ENCODE measurements at places on chromosomes 5 and 9.

DNA sequence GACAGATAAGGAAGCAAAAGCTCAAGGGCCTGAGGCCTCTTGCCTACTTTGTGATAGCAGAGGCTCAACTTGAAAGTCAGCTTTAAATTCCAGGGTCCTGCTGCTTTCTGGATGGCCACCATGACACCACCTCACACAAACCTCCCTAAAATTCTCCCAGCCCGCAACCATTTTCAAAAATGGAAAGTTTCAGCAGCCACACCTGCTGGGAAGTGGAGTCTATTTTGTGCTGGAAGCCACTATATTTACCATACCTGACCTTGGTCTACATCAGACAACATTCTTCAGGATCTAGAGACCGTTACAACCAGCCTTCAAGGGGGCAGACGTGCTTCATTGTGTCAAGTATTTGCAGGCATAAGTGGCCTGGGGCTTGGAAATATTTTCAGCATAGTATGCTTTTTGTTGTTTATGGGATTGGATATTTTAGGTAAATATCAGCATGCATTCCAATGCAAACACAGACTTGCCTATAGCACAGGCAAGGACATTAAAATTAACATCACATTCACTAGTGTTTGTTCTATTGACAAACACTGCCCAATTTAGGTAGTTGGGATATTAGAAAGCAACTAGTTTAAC lies 50.9 kb downstream of the BOD1 start:
- DNase-seq: no peak

- no peak for DNase-seq
These were observed 41.7 kb upstream of the UBAC1 start for GRCh38 chr9:136002881-136003280.

- DNase-seq: no peak
These were observed 67.4 kb downstream of the VCAN start for GRCh38 chr5:83538786-83539462.

GRCh38 chr5:57684299-57684702 lies 201.7 kb upstream of the ACTBL2 start:
- no peak for DNase-seq

GRCh38 chr5:43416803-43417394 lies 4.7 kb upstream of the CCL28 start:
- DNase-seq: no peak

- no peak for DNase-seq
These were observed 245.4 kb downstream of the PBX3 start for GRCh38 chr9:125992557-125992956.

- DNase-seq: no peak
These were observed 6.9 kb downstream of the FAM163B start for GRCh38 chr9:133602277-133602676.

DNA sequence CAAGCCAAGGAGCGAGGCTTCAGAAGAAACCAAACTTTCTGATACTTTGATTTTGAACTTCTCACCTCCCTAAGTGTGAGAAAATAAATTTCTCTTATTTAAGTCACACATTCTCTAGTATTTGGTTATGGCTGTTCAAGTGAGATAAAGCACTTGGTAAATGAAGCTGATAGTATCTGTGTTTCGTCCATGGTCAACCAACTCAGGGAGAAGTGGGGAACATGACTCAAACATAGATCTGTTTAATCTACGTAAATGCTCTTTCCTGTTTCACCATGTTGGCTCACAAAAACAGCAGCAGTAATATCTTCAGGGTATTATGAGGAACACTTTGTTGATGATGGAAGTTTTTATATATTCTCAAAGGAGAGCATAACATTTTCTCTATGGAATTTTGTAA lies 2167.2 kb upstream of the C9orf72 start:
- DNase-seq: no peak

DNA sequence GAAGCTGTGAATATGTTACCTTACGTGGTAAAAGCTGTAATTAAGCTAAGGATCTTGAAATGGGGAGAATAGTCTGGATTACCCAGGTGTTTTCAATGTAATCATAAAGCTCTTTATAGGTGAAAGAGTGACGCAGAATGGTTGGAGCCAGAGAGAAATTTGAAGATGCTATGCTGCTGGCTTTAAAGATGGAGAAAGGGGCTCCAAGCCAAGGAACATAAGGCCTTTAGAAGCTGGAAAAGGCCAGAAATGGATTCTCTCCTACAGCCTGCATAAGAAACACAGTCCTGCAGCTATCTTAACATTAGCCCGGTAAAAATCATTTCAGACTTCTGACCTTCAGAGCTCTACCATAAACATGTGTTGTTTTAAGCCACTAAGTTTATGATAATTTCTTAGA lies 243.3 kb upstream of the VLDLR start:
- no peak for DNase-seq

GRCh38 chr5:138736293-138736692 lies 16.9 kb upstream of the CTNNA1 start:
- no peak for DNase-seq

- DNase-seq: no peak
These were observed 15.8 kb upstream of the CAPSL start for GRCh38 chr5:35954175-35954574.

- DNase-seq: no peak
These were observed 2.9 kb downstream of the PBX3 start for GRCh38 chr9:125749951-125750626.

DNA sequence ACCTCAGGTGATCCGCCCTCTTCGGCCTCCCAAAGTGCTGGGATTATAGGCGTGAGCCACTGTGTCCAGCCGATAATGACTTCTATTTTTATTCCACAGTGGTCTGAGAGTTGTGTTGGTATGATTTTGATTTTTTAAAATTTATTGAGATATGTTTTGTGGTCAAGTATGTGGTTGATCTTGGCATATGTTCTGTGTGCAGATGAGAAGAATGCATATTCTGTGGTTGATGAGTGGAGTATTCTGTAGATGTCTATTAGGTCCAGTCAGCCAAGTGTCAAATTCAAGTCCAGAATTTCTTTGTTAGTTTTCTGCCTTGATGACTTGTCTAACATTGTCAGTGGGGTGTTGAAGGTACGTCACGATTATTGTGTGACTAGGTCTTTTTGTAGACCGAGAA lies 338.2 kb upstream of the TARS1 start:
- DNase-seq: no peak

DNA sequence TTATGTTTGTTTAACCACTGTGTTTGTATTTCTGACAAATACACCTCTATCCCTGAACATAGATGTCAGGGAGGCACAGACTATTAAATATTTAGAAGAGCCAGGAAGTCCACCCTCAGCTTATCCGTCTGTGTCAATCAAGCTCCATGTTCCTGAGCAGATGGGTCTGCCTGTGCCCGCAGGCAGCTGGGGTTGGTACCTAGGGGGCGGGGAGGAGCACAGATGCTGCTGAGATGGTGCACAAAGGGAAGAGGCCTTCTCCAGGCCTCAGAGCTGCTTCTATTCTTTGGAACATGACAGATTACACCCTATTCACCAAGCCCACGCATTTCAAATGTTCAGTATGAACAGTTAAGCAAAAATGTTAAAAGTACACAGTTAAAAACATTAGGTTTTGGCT lies 142.1 kb downstream of the EPB41L4A start:
- no peak for DNase-seq

DNA sequence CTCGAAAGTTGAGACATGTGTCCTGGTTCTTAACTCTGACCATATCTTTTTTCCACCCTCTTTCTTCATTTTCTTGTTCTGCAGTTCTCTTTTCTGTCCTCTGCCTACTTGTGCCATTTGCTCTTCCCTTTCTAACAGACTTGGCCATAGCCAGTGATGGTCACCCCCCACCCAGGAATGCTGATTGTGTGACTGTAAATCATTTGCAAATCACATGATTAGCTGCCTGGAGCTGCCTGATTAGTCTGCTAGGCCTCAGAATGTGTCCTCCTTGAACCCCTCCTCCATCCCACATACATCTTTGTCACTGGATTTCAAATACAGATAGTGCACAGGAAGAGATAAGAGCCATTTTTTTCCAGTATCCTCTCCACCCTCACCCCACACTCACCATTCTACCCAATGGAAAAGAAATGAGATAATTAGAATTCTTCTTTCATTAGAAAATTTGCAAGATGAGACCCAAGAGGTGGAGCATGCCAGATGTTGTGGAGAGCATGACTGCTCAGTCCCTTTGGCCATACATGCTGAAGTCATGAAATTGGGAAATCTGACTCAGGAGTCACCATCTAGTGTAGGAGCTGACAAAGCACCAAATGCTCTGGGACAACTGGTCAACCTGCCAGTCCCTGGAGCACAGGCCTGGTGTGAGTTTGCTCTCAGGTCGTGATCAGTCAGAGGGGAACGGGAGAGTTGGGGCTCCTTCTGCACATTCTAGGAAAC lies 538.2 kb downstream of the CCDC171 start:
- no peak for DNase-seq

DNA sequence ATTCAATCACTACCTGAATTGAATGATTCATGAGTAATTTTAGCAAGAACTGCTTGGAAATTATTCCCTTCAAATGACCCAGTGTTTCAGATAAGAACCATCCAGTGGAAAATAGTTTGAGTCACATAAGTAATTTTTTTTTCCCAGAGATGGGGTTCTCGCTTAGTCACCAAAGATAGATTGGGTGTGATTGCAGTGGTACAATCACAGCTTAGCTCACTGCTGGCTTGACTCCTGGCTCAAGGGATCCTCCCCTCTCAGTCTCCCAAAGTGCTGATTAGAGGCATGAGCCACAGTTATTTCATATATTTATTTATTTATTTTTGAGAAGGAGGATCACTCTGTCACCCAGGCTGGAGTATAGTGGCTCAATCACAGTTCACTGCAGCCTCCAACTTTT lies 574.5 kb upstream of the ARRDC3 start:
- DNase-seq: no peak

DNA sequence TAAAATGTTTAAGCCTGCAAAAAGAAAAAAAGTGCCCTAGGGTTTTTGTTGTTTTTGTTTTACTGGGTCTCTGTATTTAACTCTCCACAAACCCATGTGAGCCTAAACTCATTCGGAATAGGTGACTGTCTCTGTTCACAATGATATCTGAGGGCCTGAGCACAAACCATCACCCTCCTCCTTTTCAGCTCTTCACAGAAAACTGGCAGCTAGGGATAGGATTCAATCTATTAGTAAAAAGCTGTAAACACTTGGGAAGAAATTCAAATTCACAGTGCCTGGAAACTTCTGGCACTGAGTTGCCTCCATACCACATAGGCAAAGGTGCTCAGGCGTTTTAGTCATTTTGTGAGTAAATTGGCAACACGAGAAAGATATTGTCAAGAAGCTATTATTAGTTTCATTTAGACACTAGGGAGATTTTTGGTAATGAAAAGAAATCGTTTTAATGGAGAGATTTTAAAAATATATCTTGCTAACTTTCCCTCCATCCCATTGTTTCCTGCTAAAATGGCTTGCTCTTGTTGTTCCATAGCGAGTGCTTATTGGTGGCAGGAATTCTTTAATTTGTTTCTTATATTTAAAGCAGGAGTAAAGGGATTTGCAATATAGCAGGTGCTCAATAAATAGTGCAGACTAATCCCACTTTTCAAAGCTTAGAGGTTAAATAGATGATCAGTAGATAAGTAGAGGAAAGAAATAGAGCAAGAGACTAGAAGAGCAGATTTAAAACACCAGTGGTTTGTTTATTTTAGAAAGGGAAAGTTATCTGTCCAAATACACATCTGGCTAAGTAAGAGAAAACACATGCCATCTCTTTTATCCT lies 9.7 kb downstream of the FOXD1 start:
- no peak for DNase-seq

DNA sequence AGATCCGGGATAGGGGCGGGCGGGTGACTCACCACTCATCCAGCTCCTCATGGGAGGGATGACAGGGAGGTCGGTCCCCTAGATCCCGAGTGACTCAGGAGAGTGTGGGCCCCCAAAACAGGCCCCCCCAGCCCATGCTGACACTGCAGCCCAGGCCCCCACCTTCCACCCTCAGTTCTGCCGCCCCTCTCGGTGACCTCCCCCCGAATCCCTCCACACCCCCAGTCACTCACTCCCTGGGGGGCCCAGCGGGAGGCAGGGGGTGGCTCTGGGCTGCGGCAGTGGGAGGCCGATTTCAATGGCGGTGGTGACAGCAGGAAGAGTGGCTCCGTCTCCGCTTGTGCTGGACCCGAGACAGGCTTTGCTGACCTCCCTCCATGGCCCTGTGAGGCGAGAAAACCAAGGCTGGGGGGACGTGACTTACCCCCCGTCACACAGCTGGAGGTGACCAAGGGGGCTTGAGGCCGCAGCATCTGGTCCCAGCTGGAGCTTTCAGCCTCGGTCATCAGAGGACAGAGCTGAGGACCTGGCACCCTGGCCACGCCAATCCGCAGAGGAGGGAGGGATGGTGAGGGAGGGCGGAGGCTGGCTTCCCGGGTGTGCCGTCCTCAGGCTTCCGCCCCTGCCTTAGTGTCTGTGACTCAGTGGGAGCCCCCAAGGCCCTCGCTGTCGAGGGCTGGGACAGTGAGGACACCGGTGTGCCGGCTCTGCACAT lies 9.0 kb downstream of the GPSM1 start:
- DNase-seq: no peak

DNA sequence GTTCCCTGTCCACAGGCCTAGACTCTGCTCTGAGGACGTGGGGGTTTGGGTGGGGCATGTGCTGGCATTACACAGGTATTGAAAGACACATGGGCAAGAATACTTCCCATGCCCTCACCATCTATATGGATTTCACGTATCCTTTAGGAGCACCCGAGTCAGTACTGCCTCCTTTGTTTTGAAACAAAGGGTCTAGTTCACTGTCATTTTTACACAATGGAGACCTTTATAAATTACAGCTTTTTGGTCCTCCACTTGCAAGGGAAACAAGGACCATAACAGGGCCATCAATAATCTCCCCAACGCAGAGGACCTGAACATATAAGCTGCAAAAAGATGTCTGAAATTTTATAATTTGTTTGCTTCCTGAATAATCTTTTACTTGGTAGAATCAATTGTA lies 24.9 kb upstream of the CRHBP start:
- DNase-seq: no peak

DNA sequence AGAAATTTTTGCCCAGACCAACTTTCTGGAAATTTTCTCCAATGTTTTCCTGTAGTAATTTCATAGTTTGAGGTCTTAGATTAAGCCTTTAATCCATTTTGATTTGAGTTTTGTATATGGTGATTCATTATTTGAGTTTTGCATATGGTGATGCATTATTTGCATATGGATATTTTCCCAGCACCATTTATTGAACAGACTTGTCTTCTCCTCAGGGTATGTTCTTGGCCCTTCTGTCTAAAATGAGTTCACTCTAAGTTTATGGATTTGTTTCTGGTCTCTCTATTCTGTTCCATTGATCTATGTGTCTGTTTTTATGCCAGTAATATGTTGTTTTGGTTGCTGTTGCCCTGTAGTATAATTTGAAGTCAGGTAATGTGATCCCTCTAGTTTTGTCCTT lies 139.3 kb downstream of the SLC25A46 start:
- DNase-seq: no peak

DNA sequence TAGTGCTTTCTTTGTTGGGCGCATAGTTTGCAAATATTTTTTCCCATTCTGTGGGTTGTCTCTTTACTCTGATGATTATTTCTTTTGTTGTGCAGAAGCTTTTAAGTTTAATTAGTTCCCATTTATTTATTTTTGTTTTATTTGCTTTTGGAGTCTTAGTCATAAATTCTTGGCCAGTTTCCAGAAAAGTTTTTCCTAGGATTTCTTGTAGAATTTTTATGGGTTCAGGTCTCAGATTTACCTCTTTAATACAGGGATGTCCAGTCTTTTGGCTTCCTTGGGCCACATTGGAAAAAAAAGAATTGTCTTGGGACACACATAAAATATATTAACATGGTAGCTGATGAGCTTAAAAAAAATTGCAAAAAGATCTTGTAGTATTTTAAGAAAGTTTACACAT lies 122.0 kb downstream of the WDR70 start:
- no peak for DNase-seq

GRCh38 chr5:172943283-172943841 lies 15.9 kb upstream of the RPL26L1 start:
- DNase-seq: no peak

GRCh38 chr9:137430723-137431415 lies 7.7 kb downstream of the NOXA1 start:
- no peak for DNase-seq

Measured in left lobe of liver (tissue), 2 donors.